Thoracic aorta (tissue), 2 donors: ENCODE measurements at places on chromosomes 4 and X. TPM values are rescaled to one million over a fixed set of nuclear protein-coding genes. Genes with fewer than 3 reads are reported as not detected.

ARR3 gene
- total RNA-seq: not detected

RPGR gene
- 12.6 TPM for total RNA-seq

TDO2 gene
- not detected for total RNA-seq

AASDH gene
- total RNA-seq: 4.6 TPM

- H3K4me3 ChIP-seq: no peak overlapping the region
- no peaks in the 10 kb centered on the region for H3K27me3 ChIP-seq
- no peak overlapping the region for H3K27ac ChIP-seq
- no peak for DNase-seq
Observed at GRCh38 chr4:128009428-128009827, 44.2 kb downstream of the ABHD18 start.

DNA sequence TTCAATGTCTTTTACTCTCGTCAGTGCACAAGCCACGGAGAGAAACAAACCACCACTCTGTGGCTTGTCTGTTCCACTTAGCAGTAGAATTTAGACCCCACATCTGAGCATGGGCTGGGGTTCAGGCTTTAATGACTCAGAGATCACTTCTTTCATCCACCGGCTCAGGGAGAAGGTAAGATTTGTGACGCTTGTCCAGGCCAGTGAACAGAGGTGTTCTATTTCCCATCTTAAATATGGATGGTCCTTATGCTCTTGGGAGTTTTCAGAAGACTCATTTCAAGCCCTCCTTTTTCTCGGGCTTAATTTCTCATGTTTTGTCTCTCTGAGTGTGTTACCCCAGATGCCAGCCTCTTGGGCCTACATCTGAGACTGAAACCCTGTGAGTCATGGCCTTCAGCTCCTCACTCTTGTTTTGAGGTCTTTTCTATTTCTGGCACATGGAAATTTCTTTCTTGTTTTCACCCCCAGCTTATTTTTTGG is 127.4 kb upstream of the SFRP2 start:
- H3K27me3 ChIP-seq: no peaks in the 10 kb centered on the region
- DNase-seq: no peak
- no peak overlapping the region for H3K27ac ChIP-seq
- H3K36me3 ChIP-seq: no peaks in the 10 kb centered on the region
- no peak overlapping the region for H3K4me3 ChIP-seq

DNA sequence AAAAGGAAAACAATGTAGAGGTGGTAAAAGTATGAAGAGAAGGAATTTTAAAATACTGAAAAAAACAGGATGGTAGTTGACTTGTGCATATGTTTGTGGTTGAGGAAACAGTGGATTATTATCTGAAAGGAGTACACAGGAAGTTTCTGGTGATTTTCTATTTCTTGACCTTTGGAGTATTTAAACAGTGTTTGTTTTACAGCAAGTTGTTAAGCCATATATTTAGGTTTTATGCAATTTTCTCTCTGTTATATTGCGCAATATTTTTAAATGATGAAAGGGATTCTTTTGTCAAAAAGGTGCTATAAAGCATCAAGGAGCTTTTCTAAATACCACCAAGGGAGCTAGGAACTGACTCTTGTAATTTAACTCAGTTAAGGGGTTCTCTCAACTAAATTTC is 343.1 kb upstream of the MAOA start:
- H3K27me3 ChIP-seq: no peaks in the 10 kb centered on the region
- H3K36me3 ChIP-seq: no peaks in the 10 kb centered on the region
- no peak overlapping the region for H3K4me3 ChIP-seq
- H3K27ac ChIP-seq: no peak overlapping the region

- DNase-seq: no peak
- no peaks in the 10 kb centered on the region for H3K36me3 ChIP-seq
- no peak overlapping the region for H3K27ac ChIP-seq
- peaks cover 44% of the 10 kb centered on the region for H3K4me1 ChIP-seq
Observed at GRCh38 chr4:185242749-185243533, 33.5 kb downstream of the SNX25 start.

DNA sequence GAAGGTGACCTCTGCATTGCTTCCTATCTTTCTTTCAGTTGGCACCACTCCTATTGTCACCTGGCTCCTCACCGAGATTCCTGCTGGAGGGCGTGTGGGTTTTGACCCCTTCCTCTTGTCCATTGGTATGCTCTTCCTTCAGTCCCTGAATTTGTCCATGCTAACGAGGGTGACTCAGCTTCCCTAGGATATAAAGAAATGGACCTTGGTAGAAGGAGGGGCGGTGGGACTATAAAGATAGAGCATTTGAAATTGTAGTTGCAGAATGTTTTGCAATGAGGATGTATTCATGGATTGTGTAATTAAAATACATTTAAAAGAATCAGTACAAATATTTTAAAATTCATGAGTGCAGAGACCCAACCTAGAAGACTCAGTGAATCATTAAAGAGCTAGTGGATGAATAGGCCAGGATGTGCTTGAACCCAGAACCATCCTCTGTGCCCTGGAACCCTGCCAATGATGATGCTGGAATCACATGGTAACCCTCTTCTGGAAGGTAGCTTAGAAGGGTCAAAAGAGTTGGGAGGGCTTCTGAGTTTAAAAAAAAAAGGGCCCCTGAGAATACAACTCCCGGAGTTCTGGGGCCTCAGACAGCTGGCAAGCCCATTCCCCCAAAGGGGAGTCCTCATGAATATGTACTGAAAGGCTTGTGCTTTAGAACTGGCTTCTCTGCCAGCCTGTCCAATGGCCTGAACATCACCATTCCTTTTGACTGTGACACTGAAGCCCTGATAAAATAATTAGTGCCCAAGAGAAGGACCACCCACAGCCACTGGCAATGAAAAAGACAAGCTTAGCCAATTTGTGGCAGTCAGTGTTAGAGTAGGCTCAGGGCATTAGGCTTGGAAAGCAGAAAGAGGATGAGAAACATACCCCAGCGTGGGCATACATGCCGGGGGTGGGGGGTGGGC is 8.0 kb downstream of the XPNPEP2 start:
- no peaks in the 10 kb centered on the region for H3K36me3 ChIP-seq
- DNase-seq: no peak
- no peaks in the 10 kb centered on the region for H3K4me1 ChIP-seq
- no peaks in the 10 kb centered on the region for H3K27me3 ChIP-seq
- H3K4me3 ChIP-seq: no peak overlapping the region

- no peaks in the 10 kb centered on the region for H3K36me3 ChIP-seq
- H3K27me3 ChIP-seq: no peaks in the 10 kb centered on the region
- no peak overlapping the region for H3K27ac ChIP-seq
- no peak for DNase-seq
- H3K4me1 ChIP-seq: no peaks in the 10 kb centered on the region
Observed at GRCh38 chr4:47930971-47931804, 16.8 kb upstream of the NFXL1 start.

DNA sequence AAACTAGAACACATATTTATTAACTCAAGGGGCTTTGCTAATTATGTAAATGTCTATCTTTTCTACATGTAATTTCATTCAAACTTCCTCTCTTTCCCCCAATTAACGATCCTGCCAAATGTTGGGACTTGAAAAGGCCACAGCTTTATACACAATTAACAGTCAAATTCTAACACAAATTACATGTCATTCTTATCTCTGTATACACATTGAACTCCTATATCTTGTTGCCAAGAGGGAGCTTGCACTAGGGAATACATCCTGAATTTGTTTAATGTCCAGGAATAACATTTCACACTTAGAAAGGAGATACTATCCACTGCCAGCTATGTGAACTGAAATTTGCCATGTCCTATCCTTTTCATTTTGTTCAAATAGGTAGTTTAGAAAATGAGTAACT is 38.9 kb upstream of the MAB21L2 start:
- no peak for DNase-seq
- no peaks in the 10 kb centered on the region for H3K36me3 ChIP-seq
- no peaks in the 10 kb centered on the region for H3K27me3 ChIP-seq
- no peak overlapping the region for H3K4me3 ChIP-seq
- H3K4me1 ChIP-seq: no peaks in the 10 kb centered on the region
- no peak overlapping the region for H3K27ac ChIP-seq

- H3K4me1 ChIP-seq: no peaks in the 10 kb centered on the region
- no peak for DNase-seq
- H3K4me3 ChIP-seq: no peak overlapping the region
- no peaks in the 10 kb centered on the region for H3K27me3 ChIP-seq
Observed at GRCh38 chr4:163702736-163703135, 208.2 kb downstream of the TMA16 start.
